Right lobe of liver (tissue), 6 donors: ENCODE measurements at places on chromosomes 12 and 14. TPM values are rescaled to one million over a fixed set of nuclear protein-coding genes. Genes with fewer than 3 reads are reported as not detected.

OR4E2 gene
- not detected for total RNA-seq

MYF5 gene
- not detected for total RNA-seq

RTL1 gene
- not detected for total RNA-seq

MIS18BP1 gene
- total RNA-seq = 11.0 TPM

LPCAT3 gene
- total RNA-seq = 115 TPM

TPCN1 gene
- 18.0 TPM for total RNA-seq

OR4K1 gene
- total RNA-seq = not detected

TCTN2 gene
- 0.87 TPM for total RNA-seq

ARHGAP9 gene
- total RNA-seq = 3.5 TPM

PLEKHG7 gene
- total RNA-seq = 0.38 TPM

C1R gene
- 1,857 TPM for total RNA-seq

SLC6A13 gene
- total RNA-seq = 22.2 TPM
